ENCODE measurements at places on chromosomes 2 and 18.

DNA sequence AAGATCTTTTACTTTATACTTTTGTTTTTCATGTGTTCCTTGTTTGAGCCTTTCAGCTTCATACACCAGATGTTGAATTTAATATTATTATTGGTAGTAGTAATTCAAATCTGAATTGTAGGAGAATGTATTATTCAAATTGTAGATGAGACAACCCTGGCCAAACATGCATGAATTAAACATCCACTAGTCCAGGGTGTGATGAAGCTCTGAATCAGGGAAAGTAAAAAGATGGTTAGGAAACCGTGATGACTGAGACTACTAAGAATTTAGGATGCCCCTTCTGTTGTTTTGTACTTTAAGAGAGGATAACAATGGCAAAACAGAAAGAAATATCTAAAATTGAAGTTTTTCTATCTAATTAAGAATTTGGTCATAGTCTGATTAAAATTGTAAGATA, 227.8 kb upstream of the CDH2 start:
- no peak for DNase-seq

- DNase-seq: no peak
Observed at GRCh38 chr2:190834890-190835208, 45.8 kb upstream of the GLS start.

DNA sequence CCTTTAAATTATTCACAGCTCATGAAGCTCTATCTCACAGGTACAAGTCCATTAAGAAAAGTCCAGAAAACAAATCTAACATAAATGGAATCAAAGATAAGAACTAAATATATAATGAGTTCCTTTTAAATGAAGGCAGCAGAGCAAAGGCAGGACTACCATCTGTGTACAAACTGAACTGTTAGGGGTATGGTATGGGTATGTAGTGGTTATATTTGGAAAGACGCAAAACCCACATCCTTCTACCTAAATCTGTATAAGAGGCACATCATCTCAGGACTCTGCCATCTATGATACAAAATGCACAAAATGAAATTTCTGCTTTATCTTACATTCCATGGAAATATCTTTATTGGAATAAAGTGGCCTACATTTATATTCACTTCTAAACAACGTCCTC, 59.9 kb downstream of the PDE11A start:
- no peak for DNase-seq

DNA sequence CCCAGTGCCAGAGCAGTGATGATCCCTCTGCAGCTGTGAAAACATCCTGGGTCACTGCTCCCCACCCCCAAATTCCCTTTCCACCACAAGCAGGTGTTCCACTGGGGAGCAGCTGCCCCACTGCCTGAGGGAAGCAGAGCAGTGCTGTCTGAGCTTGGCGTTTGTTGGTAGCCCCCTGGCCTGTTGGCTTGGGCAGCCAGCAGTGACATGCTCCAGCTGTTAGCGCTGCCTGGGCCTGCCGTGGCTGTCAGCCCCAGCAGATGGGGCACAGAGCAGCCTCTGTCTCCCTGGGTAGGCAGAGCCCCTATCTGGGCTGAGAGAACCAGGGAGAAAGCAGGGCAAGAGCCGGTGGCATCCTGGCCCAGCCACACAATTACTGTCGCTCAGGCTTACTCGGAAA, 247.7 kb downstream of the GLI2 start:
- DNase-seq: no peak

GRCh38 chr18:39311111-39311712, 1745.6 kb upstream of the CELF4 start:
- no peak for DNase-seq

- DNase-seq: no peak
Observed at GRCh38 chr2:99490623-99491461, 1.0 kb upstream of the REV1 start.

All from NCI-H226 (cell line).